GM12878 (cell line): ENCODE measurements at places on chromosomes 1 and 21.

DNA sequence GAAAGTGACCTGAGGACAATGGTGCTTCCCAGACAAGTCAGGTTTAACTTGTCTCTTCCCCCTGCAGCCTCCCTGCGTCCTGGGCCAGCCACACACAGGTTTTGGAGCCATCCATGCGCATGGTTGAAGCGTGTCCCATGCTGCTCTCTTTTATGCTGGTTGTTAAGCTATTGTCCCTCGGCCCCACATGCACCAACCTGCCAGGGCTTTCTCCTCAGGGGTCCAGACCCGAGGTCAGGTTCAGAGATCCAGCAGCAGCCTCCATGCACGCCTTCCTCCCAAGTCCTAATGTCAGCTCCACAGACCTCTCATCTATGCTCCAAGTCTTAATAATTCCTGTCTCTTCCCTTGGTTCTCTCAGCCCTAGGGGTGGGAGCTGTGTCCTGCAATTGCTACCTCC is 1.6 kb downstream of the ABCA4 start:
- no peak for DNase-seq

DNA sequence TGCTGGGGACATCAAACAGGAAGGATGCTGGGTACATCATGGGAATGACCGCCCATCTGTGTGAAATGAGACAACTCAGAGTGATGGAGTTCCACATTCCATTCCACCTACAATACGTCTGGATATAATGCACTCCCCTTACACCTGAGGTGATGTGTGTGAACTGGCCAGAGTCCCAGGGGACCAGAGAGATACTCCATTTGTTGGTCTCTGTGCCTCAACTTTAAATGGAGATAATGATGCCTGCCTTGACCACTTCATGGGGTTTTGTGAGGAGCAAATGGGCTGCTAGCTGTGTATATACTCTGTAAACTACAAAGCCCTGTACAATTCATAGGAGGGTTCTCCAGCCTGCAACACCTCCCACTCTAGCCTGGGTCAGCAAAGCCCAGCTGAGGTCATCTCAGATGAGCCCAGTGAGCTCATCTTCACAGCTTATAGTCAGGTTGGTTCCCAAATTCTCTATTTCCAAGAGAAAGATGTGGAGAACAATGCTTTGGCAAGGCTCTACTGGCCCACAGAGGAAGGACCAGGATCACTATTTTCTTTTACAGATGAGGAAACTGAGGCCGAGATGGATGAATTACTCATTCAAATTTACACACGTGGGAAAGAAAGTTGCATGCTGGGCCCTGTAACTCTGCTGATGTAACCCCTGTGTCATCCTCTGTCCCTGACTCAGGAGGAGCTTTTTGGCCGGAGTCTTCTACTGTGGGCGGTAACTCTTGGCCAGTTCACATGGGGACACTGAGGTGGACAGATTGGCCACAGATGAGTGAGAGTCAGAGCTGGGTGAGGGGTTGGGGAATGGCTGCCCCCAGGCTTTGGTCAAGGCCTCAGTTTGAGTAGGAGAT is 105.6 kb upstream of the GCLM start:
- no peak for DNase-seq

DNA sequence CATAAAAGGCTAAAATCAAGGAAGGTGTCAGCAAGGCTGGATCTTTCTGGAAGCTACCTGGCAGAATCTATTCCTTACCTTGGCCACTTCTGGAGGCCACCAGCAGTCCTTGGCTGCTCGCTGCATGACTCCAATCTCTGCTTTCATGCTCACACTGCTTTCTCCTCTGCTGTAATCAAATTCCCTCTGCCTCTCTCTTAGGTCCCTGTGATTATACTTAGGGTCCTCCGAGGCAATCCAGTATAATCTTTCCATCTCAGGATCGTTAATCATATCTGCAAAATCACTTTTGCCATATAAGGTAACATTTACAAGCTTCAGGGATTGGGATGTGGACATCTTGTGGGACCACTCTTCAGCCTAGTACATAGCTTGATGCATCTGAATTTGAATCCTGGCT is 110.7 kb upstream of the IVNS1ABP start:
- DNase-seq: no peak

- no peak for DNase-seq
Observed at GRCh38 chr1:173048621-173049321, 2.0 kb downstream of the TNFSF18 start.

DNA sequence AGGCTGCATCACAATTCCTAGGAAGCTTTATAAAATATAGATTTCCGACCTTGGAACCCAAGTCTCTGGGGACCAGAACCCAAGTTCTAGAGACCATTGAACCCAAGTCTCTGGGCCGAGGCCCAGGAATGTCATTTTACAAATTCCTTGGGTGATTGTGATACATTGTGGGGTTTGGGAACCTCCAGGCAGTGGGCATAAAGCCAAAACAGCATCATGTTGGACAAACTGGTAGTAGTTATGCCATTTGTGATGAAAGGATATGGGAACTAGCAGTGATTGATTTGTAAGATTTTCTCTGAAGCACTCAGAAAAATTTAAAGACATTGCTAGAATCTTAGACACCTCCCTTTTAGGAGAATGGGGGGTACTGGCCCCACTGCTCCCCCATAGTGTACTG is 160.2 kb downstream of the HIVEP3 start:
- no peak for DNase-seq

DNA sequence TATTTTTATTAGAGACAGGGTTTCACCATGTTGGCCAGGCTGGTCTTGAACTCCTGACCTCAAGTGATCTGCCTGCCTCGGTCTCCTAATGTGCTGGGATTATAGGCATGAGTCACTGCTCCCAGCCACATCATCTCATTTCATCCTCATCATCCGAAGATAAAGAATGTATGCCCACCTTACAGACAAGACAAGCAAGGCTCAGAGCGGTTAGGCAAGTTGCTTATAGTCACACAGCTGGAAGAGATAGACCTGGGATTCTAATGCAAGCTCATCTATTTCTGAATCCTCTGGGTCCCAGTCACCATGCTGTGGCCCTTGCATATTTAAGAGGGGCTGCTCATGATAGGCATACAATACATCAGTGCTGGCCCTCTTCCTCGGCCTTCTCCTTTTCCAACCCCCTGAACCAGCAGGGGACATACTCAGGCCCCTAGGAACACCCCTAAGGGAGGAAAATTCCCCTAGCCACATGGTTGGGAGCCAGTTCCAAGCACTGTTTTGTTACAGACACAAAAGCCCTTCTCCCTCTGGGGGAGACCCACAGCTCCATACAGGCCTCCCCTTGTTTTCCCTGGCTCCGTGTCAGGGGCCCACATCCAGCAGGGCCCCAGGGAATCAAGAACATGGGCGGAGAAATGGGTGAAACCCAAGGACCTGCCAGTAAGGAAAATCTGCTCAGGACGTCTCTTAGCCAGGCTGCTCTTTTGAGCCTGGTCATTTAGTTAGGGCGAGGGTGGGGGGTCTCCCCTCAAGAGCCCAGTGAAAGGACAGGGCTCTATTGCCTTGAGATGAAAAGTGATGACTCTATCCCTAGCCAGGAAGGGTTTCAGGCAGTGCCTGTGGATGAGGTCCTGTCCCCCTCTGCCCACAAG is 6.9 kb downstream of the CSRP1 start:
- DNase-seq: no peak

GRCh38 chr1:44919400-44919799 is 67.0 kb downstream of the EIF2B3 start:
- DNase-seq: no peak
